Caki2 (cell line): ENCODE measurements at places on chromosomes 16 and 17. TPM values are rescaled to one million over a fixed set of nuclear protein-coding genes. Genes with fewer than 3 reads are reported as not detected.

Gene CNGB1
- 0.20 TPM in 1 of 2 replicates, not detected in the other for total RNA-seq

Gene CSH2
- not detected in 2 replicates for total RNA-seq

DNA sequence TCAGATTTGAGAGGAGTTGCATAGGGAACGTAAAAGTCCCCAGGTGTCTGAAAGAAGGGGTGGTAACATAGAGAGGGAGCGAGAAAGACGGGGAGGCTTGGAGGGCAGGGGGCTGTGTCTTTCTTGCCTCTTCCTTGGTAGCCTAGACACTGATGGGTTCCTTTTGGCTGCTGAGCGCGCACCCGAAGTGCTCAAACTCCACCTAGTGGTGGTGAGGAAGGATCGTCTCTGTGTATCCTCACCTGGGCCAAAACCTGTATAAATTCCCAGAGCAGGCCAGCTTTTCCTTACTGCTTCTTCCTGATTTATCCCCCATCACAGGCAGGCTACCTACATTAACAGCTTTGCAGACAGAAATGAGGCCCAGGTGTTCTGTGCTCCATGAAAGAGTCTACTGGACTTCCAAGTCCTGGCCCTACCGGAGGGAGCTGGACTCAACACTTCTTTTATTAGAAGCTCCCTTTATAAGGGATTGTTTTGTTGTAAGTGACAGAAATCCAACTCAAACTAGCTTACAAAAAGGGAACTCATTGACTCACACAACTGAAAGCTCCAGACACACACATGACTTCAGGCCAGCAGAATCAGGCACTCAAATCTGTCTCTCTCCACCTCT lies 5.5 kb upstream of the SLC25A35 start:
- DNase-seq: peak; percentile 49

DNA sequence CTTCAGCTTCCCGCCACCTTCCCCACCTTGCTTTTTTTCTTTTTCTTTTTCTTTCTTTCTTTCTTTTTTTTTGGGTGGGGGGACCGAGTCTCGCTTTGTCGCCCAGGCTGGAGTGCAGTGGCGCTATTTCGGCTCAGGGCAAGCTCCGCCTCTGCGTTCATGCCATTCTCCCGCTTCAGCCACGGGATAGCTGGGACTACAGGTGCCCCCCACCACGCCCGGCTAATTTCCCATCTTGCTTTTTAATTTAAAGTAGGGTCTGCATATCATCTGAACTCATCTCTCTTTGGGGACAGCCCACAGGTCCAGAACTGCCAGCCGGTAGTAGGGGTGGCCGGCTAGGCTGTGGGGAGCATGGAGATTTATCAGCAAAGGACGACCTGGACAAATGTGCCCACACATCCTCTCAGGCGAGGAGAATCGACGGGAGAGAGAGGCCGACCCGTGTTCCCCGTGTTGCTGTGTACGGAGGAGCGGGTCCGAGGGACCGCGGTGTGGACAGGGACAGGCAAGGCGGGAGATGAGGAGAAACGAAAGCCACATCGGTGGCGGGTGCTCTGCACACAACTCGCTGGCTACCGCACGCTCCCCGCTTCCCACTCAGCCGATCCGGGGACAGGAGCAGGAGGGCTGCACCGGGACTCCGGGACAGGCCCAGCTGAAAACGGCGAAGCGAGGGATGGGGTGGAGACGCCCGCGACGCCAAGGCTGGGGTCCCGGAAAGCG lies 2.4 kb downstream of the MT1M start:
- DNase-seq: no peak

- DNase-seq: no peak
These were observed 25.9 kb downstream of the PIPOX start for GRCh38 chr17:29068818-29069217.

- DNase-seq: no peak
These were observed 253.7 kb upstream of the HSBP1 start for GRCh38 chr16:83554096-83554495.

Gene KRT36
- total RNA-seq: not detected in 2 replicates

DNA sequence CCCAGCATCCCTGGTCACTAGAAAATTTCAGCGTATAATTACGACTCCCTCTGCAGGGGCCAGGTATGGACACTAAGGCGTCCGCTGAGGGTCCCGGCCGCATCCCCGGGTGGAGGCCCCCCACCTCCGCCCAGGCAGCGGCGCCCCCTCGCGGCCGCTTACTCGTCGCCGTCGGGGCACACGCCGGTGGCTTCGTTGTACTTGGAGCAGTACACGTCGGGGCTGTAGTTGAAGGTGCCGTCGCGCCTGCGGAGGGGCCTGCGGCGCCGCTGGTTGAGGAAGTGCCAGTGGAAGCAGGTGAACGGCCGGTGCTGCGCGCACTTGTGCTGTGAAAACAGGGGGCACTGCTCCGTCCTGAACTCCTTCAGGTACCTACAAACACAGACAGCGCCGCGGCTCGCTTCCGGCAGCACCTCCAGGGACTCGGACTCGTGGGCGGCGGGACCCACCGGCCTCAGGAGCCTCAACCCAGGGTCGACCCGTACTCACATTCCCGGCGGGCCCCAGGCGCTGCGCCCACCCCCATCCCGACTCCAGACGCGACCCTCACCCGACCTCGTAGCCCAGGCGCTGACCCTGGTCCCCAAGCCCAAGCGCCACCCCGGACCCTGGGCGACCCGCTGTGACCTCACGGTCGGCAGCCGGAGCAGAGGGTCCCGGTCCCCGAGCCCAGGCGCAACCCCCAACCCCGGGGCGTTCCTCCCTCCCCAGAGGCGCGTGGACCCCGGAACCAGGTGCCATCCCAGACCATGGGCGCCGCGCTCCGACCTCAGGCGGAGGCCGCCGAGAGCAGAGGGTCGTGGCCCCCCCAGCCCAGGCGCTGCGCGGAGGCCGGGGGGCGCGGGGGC lies 596 bp downstream of the UNKL start:
- peak; percentile 56 for DNase-seq

DNA sequence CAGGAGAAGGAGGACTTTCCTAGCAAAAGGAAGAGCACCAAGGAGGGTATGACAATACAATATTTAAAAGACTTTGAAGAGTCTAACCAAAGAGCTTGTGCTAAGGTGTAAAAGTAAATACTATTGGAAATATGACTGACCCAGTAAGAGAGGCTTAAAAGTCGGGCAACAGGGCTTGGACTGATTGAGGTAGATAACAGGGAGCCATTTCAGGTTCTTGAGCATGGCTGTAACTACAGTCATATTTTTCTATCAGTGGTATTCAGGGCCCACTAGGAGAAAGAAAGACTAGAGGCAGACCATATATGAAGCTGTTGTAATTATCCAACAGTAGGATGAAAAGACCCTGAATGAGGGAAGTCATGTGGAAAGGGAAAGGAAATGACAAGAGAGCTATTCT lies 62.3 kb downstream of the SMURF2 start:
- DNase-seq: no peak

DNA sequence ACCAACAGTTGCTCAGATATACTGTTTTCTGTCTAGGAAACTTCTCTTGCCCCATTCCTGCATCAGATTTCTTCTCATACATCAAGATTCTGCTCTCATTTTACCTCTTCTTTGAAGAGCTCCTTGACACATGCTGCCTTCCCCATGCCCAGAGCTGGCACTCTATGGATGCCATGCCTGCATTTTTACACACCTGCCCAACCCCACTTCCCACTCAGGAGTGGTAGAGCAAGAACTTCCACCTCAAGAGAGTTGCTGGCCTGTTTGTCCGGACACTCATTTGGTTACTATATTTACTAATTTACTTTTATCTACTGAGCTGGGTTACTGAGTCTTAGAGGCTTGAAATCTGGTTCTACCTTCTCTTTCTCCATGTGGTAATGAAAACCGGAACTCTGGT lies 98.3 kb upstream of the HLF start:
- no peak for DNase-seq

Gene HIC1
- not detected in 2 replicates for total RNA-seq

GRCh38 chr16:51562891-51563290 lies 411.8 kb upstream of the SALL1 start:
- DNase-seq: no peak

- DNase-seq: no peak
These were observed 16.7 kb downstream of the UNC13D start for GRCh38 chr17:75827308-75828075.

DNA sequence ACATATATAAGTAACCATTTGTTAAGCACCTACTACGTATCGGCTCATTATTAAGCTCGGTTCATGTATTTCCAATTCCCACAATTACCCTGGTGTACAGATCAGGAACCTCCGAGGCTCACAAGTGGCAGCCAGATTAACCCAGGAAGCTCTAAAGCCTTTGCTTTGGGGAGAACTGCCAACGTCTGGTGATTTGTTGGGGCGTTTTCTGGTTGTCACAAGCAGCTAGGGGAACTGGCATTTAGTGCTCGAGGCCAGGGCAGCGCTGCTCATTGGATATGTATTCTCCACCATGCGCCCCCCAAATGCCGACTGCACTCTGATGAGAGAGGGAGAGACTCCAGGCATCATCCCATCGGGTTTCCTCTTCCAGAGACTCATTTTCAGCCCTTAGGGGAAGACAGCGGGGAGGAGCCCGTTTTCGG lies 541 bp downstream of the ZNF18 start:
- DNase-seq: no peak

GRCh38 chr16:56889206-56889605 lies 24.2 kb downstream of the SLC12A3 start:
- DNase-seq: no peak

Gene DPH1
- 11.1 and 20.5 TPM in 2 replicates for total RNA-seq

- no peak for DNase-seq
These were observed 641 bp upstream of the NT5C3B start for GRCh38 chr17:41836550-41837196.

GRCh38 chr17:83152227-83152744 lies 72.9 kb downstream of the METRNL start:
- DNase-seq: no peak
